GM23338 (cell line): ENCODE measurements at places on chromosomes 4 and X.

- H3K27ac ChIP-seq: no peak overlapping the region
- DNase-seq: no peak
- no peaks in the 10 kb centered on the region for H3K27me3 ChIP-seq
- no peak overlapping the region for H3K4me3 ChIP-seq
- no peaks in the 10 kb centered on the region for H3K4me1 ChIP-seq
These were observed 42.9 kb upstream of the PROM1 start for GRCh38 chr4:16126714-16127113.

DNA sequence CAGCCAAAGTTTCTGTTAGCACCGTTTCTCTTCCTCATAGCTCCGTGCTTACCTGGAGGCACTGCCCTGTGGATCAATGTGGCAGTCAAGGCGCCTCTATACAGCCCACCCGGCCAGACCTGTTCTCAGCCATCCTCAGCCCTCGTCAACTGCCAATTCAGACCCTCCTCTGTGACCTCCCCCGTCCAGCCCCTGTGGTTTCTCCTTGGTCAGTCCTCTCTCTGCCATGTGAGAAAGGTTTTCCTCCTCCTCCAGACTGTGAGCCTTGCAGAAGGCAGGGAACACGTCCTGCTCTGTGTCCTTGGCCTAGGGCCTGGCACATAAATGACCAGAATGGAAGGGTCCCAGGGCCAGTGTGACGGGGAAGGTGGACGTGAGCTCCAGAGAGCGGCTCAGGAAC is 174.6 kb upstream of the PSAPL1 start:
- no peaks in the 10 kb centered on the region for H3K27me3 ChIP-seq
- H3K4me1 ChIP-seq: no peaks in the 10 kb centered on the region
- H3K4me3 ChIP-seq: no peak overlapping the region
- H3K27ac ChIP-seq: no peak overlapping the region
- no peaks in the 10 kb centered on the region for H3K36me3 ChIP-seq
- no peak for DNase-seq

- H3K4me3 ChIP-seq: no peak overlapping the region
- H3K36me3 ChIP-seq: no peaks in the 10 kb centered on the region
- H3K27me3 ChIP-seq: no peaks in the 10 kb centered on the region
- no peak for DNase-seq
These were observed 223.9 kb upstream of the ANKRD50 start for GRCh38 chr4:124936427-124936826.

DNA sequence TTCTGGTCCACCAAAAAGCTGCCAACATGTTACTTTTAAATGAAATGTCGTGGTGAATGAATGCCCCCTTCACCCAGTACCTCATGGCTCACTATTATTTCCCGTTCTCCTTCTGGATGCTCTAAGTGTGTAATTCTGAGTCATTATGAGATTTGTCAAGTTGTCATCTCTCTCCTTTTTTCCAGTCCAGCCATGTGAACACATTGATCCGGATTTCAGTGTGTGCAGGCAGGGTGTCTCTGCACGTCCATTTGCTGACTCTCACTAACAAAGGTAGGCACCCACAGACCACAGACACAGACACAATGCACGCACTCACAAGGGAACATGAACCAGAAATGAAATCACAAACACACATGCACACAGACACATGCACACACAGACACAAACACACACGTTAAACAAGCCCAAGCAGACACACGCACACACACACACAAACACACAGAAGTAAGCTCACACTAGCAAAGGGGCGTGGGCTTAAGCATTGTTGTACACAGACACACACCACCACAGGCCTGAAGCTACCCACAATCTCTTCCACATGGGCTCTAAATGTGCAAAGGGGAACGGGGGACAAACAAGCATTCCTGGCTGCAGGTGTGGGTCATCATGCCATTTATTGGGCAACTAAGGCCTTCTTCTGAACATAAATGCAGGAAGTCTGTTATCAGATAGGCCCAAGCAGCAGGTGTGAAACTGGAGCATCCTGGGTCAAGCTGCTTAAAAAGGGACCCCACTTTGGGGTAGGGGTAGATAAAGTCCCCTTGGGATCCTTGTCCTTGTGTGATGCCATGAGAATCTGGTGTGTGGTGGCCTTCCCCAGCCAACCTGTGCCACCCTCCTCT is 58.1 kb downstream of the NBDY start:
- no peak overlapping the region for H3K4me3 ChIP-seq
- no peak overlapping the region for H3K27ac ChIP-seq
- DNase-seq: no peak
- no peaks in the 10 kb centered on the region for H3K27me3 ChIP-seq
- no peaks in the 10 kb centered on the region for H3K36me3 ChIP-seq
- H3K4me1 ChIP-seq: no peaks in the 10 kb centered on the region

DNA sequence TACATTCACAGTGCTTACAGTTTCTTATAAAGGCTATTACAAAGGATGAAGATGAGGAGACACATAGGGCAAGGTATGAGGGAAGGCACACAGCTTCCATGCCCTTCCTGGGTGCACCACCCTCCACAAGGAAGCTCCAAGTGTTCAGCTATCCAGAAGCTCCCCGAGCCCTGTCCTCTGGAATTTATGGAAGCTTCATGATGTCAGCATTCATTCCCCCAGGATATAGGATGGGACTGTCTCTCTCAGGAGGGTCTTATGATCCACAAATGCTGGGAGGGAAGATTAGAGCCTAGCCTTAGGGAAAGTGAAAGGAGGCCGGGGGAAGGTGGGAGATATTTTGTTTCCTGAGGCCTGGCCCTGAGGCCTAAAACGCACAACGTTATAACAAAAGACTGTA is 236.0 kb downstream of the ANK2 start:
- H3K36me3 ChIP-seq: no peaks in the 10 kb centered on the region
- H3K27me3 ChIP-seq: no peaks in the 10 kb centered on the region
- no peak overlapping the region for H3K4me3 ChIP-seq
- peaks cover 1% of the 10 kb centered on the region; the same call in 1 of the 2 replicates for H3K4me1 ChIP-seq
- no peak overlapping the region for H3K27ac ChIP-seq

GRCh38 chr4:185713731-185714130 is 98.3 kb downstream of the SORBS2 start:
- no peaks in the 10 kb centered on the region for H3K27me3 ChIP-seq
- H3K4me1 ChIP-seq: no peaks in the 10 kb centered on the region
- no peaks in the 10 kb centered on the region for H3K36me3 ChIP-seq
- H3K27ac ChIP-seq: no peak overlapping the region
- DNase-seq: no peak
- H3K4me3 ChIP-seq: no peak overlapping the region

DNA sequence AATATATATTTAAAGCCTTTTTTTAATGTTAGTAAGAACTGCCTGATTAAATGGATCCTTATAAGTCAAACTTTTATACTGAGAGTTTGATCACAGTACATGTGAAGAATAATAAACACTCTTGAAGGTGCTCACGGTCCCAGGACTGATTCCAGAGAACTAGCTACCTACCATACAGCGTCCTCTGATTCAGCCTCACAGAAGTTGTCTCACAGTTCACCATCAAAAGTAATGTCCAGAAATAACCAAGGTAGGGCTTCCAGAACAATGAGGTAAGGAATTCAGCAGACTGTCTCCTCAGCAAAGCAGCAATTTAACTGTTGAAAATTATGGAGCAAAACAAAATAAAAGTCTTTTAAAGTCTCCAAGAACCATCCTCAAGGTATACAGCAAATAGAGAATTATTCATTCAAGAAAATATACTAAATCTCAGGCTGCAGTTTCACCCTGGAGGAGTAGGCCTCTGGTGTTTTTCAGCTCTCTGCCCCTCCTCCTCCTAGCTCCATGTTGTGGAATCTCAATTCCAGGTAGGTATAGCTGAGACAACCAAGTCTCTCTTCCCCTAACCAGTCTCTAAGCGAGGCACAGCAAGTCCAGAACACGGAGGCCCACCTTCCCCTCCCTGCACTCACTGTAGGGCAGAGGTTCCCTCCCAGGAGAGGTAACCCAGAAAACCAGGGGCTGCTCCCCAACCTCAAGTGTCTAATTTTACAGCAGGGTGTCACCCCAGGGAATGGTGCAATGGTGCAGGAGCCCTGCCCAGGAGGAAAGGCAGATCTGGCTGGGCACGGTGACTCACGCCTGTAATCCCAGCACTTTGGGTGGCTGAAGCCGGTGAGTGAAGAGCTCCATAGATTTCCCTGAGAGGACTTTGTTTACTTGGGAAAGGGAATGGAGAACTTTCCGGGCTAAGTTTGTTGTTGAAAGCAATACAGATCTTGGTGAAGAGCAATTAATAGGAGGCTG is 28.6 kb downstream of the FAM241A start:
- no peaks in the 10 kb centered on the region for H3K36me3 ChIP-seq
- no peaks in the 10 kb centered on the region for H3K27me3 ChIP-seq
- H3K4me1 ChIP-seq: no peaks in the 10 kb centered on the region
- no peak for DNase-seq
- H3K27ac ChIP-seq: no peak overlapping the region

DNA sequence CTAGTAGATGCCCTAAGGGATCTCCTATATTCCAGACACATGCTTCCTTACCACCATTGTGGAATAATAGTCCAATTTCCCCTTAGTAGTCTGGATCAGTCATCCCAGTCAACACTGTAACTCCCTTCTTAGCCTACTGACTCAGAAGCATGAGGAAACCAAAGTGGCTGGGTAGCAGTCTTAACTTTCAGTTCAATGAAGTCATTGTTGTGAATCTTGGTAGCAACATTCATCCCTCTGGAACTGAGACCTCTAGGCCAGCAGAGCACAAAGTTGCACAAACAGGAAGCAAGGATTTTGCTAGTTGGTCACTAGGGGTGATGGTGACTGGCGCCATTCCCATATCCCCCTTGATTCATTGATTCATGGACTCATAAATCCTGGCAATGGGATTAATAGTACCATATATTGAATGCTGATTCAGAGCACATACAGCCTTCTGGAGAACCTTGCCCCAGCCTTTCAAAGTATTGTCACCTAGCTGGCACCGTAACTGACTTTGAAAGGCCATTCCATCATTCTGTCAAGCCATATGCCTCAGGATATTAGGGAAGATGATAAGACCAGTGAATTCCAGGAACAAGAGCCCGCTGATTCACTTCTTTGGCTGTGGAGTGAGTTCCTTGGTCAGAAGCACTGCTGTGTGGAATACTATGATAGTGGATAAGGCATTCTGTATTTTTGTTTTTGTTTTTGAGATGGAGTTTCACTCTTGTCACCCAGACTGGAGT is 19.7 kb upstream of the GPAT3 start:
- no peaks in the 10 kb centered on the region for H3K27me3 ChIP-seq
- H3K4me1 ChIP-seq: no peaks in the 10 kb centered on the region
- DNase-seq: no peak
- H3K4me3 ChIP-seq: no peak overlapping the region
- H3K36me3 ChIP-seq: no peaks in the 10 kb centered on the region

GRCh38 chrX:101530944-101531343 is 19.4 kb upstream of the ARMCX1 start:
- DNase-seq: no peak
- no peak overlapping the region for H3K4me3 ChIP-seq
- H3K36me3 ChIP-seq: no peaks in the 10 kb centered on the region
- no peaks in the 10 kb centered on the region for H3K27me3 ChIP-seq

- H3K4me3 ChIP-seq: no peak overlapping the region
- H3K27me3 ChIP-seq: no peaks in the 10 kb centered on the region
- peaks cover 25% of the 10 kb centered on the region for H3K4me1 ChIP-seq
- H3K36me3 ChIP-seq: no peaks in the 10 kb centered on the region
- DNase-seq: no peak
These were observed 49.7 kb downstream of the RBM47 start for GRCh38 chr4:40579983-40580382.

- H3K27ac ChIP-seq: no peak overlapping the region
- H3K4me1 ChIP-seq: no peaks in the 10 kb centered on the region
- H3K36me3 ChIP-seq: no peaks in the 10 kb centered on the region
These were observed 224.2 kb downstream of the RCHY1 start for GRCh38 chr4:75289914-75290582.

DNA sequence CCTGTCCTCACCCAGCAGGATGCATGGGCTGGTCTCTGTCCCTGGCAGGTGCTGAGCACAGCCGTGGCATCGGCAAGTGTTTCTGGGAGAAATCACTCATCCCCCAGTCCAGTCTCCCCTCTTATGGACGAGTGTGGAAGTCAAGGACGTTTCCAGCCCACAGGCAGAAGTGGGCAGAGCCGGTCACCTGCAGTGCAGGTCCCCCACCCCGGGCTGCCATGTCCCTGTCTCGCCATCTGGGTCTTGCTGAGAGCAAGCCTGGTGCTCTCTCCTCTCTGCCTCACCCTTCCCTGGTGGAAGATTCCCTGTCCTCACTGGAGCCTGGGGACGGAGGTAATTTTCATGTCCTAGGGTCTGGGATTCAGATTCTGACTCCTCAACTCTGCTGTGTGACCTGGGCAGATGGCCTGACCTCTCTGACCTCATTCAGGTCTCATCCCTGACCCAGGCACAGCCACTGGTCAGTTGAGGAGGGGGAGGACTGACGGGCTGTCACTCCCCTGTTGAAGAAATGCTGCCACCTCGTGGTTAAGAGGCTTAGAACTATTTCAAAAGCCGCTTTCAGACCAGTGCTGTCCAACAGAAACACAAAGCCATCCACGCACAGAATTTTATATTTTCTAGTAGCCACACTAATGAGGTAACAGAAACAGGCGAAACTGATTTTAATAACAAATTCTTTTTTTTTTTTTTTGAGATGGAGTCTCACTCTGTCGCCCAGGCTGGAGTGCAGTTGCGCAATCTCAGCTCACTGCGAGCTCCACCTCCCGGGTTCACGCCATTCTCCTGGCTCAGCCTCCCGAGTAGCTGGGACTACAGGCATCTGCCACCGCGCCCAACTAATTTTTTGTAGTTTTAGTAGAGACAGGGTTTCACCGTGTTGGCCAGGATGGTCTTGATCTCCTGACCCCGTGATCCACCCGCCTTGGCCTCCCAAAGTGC is 1.8 kb downstream of the CPZ start:
- no peaks in the 10 kb centered on the region for H3K36me3 ChIP-seq
- peak overlapping the region; percentile 86; the same call in 1 of the 2 replicates for H3K4me3 ChIP-seq
- no peak overlapping the region for H3K27ac ChIP-seq
- H3K4me1 ChIP-seq: peaks cover 17% of the 10 kb centered on the region
- H3K27me3 ChIP-seq: no peaks in the 10 kb centered on the region

GRCh38 chrX:133215017-133215416 is 3.1 kb downstream of the TFDP3 start:
- no peaks in the 10 kb centered on the region for H3K27me3 ChIP-seq
- no peak overlapping the region for H3K27ac ChIP-seq
- H3K36me3 ChIP-seq: no peaks in the 10 kb centered on the region
- no peaks in the 10 kb centered on the region for H3K4me1 ChIP-seq
- DNase-seq: no peak

DNA sequence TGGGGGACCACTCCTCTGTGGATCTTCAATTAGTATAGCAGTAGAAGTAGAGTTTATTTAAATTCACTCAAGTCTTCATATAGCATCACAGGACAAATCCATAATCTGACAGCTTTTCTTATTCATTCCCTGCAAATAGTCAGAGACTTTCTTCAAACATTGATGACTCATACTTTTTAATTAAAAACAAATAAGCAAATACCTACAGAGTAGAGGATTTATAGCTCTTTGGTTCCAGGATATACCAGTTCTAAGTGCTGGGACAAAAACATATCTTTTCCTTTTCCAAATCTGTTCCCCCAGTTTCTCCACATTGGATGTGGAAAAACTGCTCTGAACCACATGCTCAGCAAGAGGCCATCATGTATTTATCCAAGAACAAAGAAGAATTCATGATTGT is 24.1 kb downstream of the EMCN start:
- no peaks in the 10 kb centered on the region for H3K36me3 ChIP-seq
- no peak overlapping the region for H3K27ac ChIP-seq
- no peak overlapping the region for H3K4me3 ChIP-seq
- H3K27me3 ChIP-seq: no peaks in the 10 kb centered on the region

- H3K36me3 ChIP-seq: no peaks in the 10 kb centered on the region
- no peaks in the 10 kb centered on the region for H3K27me3 ChIP-seq
- no peak overlapping the region for H3K27ac ChIP-seq
- no peak overlapping the region for H3K4me3 ChIP-seq
- H3K4me1 ChIP-seq: no peaks in the 10 kb centered on the region
These were observed 19.7 kb downstream of the VSIG1 start for GRCh38 chrX:108064613-108065012.
